ENCODE measurements at places on chromosomes 3 and 15.
A peak's percentile ranks its signal among the peaks of the same experiment; 100 is the strongest.

DNA sequence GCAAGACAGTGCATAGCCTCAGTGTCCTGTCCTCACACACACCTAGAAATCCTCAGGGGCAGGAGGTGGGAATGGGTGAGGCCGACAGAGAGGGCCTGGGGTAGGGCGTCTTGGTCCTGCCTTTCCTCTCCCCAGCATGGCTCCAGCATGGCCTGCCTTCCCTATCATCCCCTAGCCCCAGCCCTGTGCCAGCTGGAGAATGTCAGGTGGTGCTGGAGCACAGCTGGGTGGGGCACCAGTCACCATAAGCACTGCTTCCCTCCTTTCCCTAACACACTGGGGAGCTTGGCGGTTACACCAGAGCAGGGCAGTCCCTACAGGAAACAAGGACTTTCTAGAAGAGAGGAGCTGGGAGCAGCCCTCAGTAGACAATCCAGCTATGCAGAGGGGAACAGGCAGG lies 236.8 kb downstream of the KLF13 start:
- no peak for DNase-seq

DNA sequence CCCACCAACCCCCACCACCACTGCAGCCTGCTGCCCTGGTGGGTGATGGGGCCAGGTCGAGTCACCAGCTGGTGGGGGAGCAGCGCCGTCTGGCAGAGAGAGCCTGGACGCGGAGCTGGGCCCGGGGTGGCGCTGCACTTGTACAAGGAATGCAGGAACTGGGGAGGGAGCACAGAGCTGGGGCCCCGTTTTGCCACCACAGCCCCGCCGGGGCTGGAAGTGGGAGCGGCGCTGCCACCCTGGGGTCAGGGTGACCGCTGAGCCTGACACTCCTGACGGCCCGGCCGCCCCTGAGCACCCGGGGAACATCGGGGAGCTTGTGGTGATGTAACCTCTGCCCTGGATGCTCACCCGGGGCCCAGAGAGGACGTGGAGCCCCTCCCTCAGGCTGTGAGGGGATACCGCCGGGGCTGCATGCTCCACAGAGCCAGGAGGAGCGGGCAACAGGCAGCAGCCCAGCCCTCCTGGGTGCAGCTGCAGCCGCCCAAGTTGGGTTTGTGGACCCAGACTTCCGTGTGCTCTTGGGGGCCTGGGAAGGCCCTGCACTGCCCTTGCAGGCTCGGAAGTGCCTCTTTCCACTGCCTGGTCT lies 32.6 kb upstream of the IREB2 start:
- DNase-seq: no peak

GRCh38 chr3:31532587-31533168 lies at the start of gene STT3B:
TSS of gene STT3B (plus strand) at chr3:31532925. CDS start at chr3:31532999, 74 bp downstream.
- DNase-seq: peak; percentile 72

DNA sequence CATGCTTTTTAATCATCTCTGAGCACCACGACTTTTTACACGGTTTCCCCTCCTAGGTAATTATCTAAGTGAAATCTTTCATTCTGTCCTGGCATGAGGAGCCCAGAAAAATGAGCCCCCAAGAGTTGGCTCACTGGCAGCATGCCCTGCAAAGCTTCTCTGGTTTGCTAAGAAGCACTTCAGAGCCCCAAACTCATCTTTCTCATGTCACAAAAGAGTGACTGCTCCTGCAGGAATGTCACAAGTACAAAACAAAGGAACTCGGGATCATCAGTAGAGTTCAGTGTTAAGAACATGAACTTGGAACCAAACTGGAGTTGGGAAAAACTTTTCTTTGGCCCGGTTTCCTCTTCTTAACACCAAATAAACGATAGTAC lies 123.9 kb downstream of the FOXB1 start:
- no peak for DNase-seq

- DNase-seq: no peak
Observed at GRCh38 chr15:88832820-88833730, 29.8 kb downstream of the ACAN start.

DNA sequence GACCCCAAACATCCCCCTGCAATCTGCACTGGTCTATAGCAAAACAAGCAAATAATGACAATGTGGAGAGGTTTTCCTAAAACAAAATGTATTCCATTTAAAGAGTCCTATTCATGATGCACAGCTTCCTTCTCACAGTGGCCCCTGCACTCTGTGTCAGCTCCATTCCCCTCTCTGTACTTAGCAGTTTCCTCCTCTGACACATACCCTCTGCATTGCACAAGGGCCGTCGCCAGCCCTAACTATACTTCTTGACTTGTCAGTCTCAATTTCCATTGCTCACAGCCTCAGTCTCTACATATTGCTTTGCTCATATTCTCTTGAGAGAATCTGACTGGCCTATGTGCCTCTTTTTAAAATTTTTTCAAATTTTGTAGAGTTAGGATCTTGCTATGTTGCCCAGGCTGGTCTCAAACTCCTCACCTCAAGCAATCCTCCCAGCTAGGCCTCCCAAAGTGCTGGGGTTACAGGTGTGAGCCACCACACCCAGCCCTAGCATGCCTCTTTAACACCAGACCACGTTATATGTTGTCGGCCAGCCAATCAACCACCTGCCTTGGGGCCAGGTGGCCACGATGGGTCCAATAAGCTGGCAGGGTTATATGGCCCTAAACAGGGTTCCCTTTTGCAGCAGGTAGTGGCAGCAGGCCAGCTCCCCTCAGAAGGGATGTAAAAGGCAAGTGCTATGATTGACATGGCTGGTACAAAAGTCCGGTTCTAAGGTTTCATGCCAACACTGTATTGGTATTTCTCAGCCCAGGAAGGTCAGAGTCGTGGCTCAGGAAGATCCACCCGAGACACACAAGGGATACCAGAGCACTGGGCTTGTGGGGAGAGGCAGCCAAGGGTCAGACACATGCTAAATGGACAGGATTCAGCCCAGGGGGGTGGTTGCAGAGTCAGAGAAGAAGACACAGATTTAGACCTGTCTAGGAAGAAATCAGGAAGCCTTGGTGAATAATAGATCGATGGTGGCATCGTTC lies 59.0 kb upstream of the SMAD3 start:
- no peak for DNase-seq

DNA sequence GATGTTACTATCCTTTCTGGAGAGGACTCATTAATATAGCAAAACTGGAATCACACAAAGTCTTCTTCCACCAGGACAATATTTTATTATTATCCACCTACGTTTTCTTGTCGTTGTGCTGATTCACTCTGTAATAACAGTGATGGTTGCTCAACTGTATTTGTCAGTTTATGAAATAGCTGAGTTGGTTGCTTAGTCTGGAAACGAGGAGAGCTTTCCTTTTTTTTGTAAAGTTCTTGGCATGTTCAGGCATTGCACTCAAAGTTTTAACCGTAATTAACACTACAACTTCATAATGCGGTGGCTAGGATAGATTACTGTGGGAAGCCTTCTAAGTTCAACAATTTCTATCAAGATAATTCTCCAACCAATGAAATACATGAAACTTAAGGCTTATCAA lies 131.2 kb downstream of the RAP2B start:
- no peak for DNase-seq

DNA sequence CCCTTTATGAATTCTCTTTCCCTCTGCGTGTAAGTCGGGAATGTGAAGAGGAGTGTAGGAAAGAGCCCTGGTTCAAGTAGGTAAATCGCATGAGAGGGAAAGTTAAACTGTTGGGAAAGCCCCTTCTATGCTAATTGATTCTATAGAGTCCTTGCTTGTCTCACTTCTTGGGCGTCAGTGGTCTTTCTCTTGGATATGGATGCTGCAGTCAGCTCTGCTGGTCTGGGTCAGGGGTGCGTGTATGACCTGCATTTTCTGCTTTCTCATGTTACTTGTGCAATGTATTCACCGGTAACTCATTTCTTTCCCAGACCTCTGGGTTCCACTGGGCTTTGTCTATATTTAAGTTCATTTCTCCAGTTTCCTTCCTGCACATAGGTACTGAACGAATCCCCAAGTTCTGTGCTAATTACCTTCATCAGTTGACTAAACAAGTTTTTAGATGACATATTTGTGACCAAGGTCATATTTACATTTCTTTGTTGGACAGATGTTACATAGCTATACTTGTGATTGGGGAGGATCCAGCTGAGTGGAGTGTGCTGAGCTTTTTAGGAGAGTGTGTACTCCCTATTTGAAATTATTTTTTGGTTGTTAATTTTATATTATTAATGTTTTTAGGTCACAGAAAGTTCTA lies 1.4 kb downstream of the SETD5 start:
- DNase-seq: peak; percentile 48

- no peak for DNase-seq
Observed at GRCh38 chr3:13385373-13385965, 34.7 kb downstream of the NUP210 start.

DNA sequence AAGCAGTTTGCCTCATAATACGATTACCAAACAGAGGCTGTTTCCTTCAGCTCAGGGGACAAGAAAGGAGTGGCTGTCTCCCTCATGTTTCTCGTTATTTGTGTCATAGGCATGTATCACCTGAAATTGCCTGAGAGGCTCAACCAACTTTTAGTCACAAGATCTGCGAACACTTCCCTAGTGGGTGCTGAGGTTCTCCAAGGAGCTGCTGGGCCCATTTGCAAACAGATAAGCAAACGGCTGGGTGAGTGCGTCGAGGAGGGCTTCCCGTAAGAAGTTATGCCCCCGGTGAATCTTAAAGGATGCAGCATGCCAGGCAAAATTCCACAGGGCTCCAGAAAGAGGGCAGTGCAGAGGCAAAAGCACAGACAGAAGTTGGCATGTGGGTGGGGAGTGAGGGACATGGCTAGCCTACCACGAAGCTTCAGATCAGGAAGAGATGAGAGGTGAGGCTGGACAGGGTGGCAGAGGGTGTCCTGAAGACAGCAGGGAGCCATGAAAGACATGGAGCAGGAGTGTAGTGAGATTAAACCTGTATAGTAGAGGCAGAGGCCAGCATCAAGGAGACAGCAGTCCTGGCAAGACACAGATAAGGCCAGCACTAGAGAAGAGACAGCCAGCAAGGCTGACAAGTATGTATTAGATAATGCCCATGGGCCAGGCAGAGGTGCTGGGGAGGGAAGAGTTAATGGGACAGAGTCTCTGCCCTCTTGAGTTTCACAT lies 4.0 kb upstream of the GP9 start:
- no peak for DNase-seq

DNA sequence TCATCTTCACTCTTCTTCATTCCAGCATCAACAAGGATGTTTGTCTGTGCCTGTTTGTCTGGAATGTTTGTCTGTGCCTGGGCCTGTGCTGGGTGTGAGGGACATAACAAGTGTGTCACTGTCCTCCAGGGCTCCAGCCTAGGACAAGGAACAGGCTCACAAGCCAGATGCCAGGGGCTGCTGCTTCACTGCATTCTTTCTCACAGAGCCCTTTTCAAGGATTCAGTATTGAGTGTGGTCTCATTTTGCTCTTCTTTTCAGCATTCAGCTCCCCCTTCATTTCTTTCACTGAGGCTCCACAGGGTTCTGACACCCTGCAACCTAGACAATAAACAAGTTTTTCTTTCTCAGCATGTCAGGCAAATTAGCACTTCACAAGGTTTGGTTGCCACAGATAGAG lies 43.6 kb upstream of the KY start:
- no peak for DNase-seq

DNA sequence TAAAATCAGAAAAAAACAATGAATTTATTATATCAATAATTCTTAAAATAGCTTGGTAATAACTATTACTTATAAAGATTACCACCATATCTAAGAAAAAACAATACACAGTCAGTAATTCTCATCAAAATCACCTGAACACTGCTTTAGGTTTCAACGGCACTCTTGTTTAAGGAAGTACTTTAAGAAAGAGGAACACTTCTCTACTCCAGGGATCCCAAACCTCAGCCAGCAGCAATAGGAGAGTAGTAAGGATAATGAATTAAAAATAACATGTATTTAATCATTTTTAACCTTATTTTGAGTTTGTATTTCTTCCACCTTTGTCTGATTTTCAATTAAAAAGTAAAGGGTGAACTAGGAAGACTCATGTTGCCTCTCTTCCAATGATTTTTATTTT lies 494.0 kb upstream of the NR2F2 start:
- DNase-seq: no peak

DNA sequence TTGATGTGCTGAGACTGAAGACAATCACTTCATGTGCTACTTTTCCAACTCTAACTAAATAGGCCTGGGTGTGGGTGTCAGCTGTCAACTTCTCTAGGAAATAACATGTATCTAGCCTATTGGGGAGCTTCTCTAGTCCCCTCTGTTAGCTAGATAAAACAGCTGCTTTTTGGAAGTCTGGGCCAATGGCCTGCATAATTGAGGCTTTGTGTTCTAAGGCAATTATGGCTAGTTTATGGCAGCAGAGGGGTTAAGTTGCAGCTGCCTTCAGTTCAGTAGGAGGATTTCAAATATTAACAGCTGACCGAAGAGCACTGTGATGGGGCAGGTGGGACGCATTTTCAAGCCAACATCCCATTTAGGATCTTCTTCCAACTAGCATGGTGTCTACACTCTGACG lies 6.4 kb downstream of the COL8A1 start:
- no peak for DNase-seq

- DNase-seq: peak; percentile 44
Observed at GRCh38 chr15:78353093-78353492, 12.9 kb downstream of the CRABP1 start.

DNA sequence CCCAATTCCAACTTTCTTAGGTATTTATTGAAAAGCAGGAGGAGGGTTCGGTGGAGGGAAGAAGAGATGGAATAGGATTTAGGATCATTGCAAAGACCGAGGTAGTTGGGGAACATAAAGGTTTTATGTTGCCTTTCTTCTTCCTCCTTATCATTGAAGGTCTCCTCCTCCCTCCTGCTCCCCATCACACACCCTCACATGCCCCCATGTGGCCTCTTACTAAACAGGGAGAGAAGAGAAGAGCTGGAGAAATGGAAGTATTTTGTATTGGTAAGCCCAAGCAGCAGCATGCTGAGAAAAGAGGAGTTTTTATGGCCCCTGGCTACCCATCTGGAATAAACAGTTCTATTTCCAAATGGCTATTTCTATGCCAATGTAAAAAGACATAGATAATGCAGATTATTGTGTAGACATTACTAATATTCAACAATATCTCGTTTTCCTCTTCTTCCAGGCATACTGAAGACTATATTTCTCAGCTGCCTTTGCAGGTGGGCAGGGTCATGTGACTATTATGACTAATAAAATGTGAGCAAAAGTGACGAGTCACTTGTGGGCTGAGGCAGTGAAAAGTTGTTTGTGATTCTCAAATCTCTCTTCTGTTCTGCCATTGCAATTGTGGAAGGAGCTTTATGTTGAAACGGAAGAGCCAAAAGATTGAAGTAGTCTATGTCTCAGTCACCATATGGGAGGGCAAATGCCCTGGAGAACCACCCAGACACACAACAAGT lies 5.2 kb upstream of the GPR176 start:
- peak; percentile 42 for DNase-seq

All from DMS53 (cell line).